Peyer's patch (tissue), 4 donors: ENCODE measurements at places on chromosomes 16 and 17.

- no peaks in the 10 kb centered on the region for H3K36me3 ChIP-seq
- H3K4me3 ChIP-seq = no peak overlapping the region
- no peaks in the 10 kb centered on the region for H3K27me3 ChIP-seq
- no peak for DNase-seq
Observed at GRCh38 chr16:17038415-17038814, 432.3 kb downstream of the XYLT1 start.

- no peak overlapping the region for H3K4me3 ChIP-seq
- no peaks in the 10 kb centered on the region for H3K36me3 ChIP-seq
Observed at GRCh38 chr17:77085926-77086432, 54.8 kb upstream of the SEC14L1 start.

DNA sequence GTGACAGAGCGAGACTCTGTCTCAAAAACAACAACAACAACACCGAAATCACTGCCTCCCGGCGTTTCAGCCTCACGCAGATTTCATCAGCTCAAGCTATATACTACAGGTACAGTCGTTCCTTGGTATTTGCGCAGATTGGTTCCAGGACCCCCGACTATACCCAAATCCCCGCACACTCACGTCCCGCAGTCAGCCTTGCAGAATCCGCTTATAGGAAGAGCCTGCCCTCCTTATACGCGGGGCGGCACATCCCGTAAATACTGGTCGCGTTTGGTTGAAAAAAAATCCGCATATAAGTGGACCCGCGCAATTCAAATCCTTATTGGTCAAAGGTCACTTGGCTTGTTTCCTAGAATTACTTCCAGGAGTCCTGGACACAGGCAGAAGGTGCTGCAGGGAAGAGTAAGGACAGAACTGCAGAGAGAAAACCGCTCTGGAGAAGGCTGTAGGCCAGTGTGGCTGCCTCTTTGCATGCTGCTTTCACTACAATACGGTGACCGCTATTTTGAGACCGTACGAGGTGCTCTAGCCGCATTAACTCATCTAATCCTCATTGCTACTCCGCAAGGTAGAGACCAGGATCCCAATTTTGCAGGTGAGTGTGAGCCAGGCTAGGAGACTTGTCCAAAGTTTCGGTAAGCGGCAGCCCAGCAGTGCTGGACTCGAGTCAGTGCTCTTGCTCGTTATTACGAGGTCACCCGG is 718 bp downstream of the NDUFAB1 start:
- H3K36me3 ChIP-seq = peaks cover 28% of the 10 kb centered on the region
- no peak for DNase-seq
- no peaks in the 10 kb centered on the region for H3K27me3 ChIP-seq
- H3K4me3 ChIP-seq = peak overlapping the region; percentile 99
- H3K27ac ChIP-seq = peak overlapping the region; percentile 81
- H3K4me1 ChIP-seq = peaks cover 7% of the 10 kb centered on the region

DNA sequence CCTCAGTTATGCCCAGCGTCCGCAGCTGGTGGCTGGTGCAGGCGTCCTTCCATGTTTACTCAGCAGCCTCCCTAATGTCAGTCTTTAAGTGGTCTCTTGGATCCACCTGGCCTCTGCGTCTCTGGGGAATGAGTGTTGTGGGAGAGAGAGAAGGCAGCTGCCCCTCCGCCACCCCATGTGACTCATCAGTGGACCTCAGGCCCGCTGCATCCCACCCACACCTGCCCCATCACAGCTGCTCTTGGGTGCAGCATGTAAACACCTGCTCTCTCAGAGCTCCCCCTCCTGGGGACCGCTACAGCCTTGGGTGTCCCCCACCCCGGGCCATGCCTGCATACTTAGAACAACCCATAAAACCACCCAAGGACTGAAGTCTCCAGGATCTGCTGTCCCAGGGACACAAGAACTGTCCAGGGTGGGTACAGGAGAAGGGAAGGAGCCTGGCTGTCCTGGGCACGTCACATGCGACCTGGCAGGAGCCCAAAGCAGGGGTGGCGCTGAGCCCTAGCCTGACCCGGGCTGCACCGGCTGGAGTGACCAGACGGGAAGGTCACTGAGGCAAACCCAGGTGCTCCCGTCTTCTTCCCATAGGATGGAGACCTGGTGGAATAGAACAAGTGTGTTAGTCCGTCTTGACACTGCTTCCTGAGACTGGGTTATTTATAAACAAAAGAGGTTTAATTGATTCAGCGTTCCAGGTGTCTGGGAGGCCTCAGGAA is 4.2 kb downstream of the C16orf90 start:
- no peak overlapping the region for H3K4me3 ChIP-seq
- H3K27me3 ChIP-seq = no peaks in the 10 kb centered on the region
- peaks cover 8% of the 10 kb centered on the region for H3K36me3 ChIP-seq
- no peak for DNase-seq
- no peaks in the 10 kb centered on the region for H3K4me1 ChIP-seq

- H3K4me3 ChIP-seq = no peak overlapping the region
- peak; percentile 5 for DNase-seq
- no peaks in the 10 kb centered on the region for H3K36me3 ChIP-seq
- no peak overlapping the region for H3K27ac ChIP-seq
- H3K27me3 ChIP-seq = no peaks in the 10 kb centered on the region
Observed at GRCh38 chr17:77613218-77613617, 345.3 kb upstream of the TNRC6C start.

DNA sequence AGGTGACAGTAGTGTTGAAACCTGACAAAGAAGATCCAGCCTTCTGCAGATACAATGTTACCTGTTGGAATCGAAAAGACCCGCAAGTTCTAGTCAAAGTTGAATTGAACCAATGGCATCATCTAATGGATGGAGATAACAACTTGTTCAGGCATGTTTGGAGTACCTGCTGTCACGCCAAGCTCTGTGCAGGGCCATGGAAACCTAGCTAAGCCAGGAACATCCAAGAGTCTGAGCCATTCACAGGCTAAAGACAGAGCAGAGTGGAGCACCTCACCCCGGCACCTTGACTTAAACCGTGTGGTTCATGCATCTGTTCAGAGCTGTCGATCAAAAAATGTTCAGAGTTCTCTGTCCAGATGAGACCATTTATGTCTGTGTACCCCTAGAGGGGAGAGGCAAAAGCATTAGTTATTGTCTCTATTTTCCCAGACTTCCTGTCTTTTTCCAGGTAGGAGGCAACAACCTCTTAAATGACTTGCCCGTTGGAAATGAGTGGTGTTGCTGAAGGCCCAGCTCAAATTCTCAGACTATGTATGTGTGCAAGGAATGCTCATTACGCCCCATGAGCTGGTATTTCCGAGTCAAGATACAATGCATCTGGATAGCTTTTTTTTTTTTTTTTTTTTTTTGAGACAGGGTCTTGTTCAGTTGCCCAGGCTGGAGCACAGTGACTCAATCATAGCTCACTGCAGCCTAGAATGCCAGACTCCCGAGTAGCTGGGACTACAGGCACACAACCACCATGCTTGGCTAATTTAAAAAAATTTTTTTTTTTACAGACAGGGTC is 44.9 kb upstream of the XYLT1 start:
- H3K27me3 ChIP-seq = no peaks in the 10 kb centered on the region
- H3K36me3 ChIP-seq = no peaks in the 10 kb centered on the region
- H3K4me1 ChIP-seq = no peaks in the 10 kb centered on the region
- no peak for DNase-seq
- no peak overlapping the region for H3K27ac ChIP-seq
- H3K4me3 ChIP-seq = no peak overlapping the region

DNA sequence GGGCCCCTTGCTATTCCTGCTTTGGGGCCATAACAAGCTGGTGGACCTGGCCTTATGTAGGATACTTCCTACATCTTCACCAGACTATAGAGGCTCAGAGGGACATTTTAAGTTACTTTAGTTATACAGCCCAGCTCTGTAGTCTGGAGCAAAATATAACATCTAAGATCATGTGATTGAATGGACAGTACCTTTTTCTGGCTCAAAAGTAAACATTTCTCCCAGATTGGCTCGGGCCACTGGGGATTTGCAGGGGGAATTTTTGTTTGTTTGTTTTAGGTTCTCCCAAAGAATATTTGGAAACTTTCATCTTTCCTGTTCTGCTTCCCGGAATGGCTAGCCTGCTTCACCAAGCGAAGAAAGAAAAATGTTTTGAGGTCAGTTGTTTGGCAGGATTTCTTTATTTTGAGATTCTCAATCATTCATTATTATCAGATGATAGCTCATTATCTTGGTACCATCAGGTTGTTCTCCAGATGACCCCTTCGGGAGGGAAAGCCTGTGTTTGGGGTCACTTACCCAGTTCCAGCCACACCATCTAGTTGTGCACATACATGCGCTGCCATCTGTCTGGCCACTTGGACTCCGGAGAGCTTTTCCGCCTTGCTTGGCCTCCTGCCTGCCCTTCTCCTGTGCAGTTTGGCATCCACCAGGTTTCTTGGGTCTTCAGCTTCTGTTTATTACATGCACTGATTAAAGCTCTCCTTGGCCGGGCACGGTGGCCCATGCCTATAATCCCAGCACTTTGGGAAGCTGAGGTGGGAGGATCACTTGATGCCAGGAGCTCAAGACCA is 17.2 kb downstream of the IQCK start:
- H3K27me3 ChIP-seq = no peaks in the 10 kb centered on the region
- no peak for DNase-seq
- no peaks in the 10 kb centered on the region for H3K4me1 ChIP-seq
- H3K4me3 ChIP-seq = no peak overlapping the region
- H3K27ac ChIP-seq = no peak overlapping the region

GRCh38 chr17:63268827-63269226 is 177.3 kb downstream of the CYB561 start:
- H3K36me3 ChIP-seq = no peaks in the 10 kb centered on the region
- no peak for DNase-seq
- no peak overlapping the region for H3K4me3 ChIP-seq
- no peak overlapping the region for H3K27ac ChIP-seq
- no peaks in the 10 kb centered on the region for H3K27me3 ChIP-seq

- peak overlapping the region; percentile 66 for H3K4me3 ChIP-seq
- H3K27ac ChIP-seq = peak overlapping the region; percentile 98
- DNase-seq = peak; percentile 34
- no peaks in the 10 kb centered on the region for H3K27me3 ChIP-seq
- peaks cover 5% of the 10 kb centered on the region for H3K4me1 ChIP-seq
Observed at GRCh38 chr16:31460582-31461002, 1.3 kb downstream of the ARMC5 start.

DNA sequence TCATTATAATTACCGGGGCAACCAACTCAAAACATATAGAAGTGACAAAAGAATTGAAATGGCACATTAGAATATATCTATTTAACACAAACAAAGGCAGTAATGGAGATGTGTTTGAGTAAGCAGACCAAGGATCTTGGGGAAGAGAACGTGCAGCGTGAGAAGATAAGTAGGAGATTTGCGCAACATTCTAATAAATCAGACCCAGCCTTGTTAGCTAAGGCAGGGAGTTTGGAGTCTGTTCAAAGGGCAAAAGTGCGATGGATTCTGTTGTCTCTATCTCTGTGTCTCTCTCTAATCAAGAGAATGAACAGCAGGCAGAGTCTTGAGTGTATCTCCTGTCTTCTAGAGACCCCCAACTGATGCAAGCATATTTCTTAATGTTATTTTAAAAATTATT is 55.0 kb upstream of the FA2H start:
- H3K4me1 ChIP-seq = no peaks in the 10 kb centered on the region
- H3K27me3 ChIP-seq = no peaks in the 10 kb centered on the region
- H3K36me3 ChIP-seq = no peaks in the 10 kb centered on the region
- peak; percentile 67 for DNase-seq
- H3K27ac ChIP-seq = no peak overlapping the region
- no peak overlapping the region for H3K4me3 ChIP-seq

GRCh38 chr17:67532326-67532871 is 155.3 kb downstream of the PITPNC1 start:
- H3K4me3 ChIP-seq = no peak overlapping the region
- H3K27me3 ChIP-seq = no peaks in the 10 kb centered on the region
- no peak for DNase-seq
- no peaks in the 10 kb centered on the region for H3K4me1 ChIP-seq
- H3K36me3 ChIP-seq = no peaks in the 10 kb centered on the region

- no peak for DNase-seq
- H3K27me3 ChIP-seq = no peaks in the 10 kb centered on the region
- H3K27ac ChIP-seq = no peak overlapping the region
- H3K4me3 ChIP-seq = peak overlapping the region; percentile 38
Observed at GRCh38 chr17:27793168-27793905, 7.0 kb downstream of the NOS2 start.

GRCh38 chr17:79133214-79133613 is 58.6 kb downstream of the ENGASE start:
- DNase-seq = no peak
- H3K27ac ChIP-seq = no peak overlapping the region
- H3K27me3 ChIP-seq = no peaks in the 10 kb centered on the region

GRCh38 chr16:29107299-29107698 is 122.4 kb downstream of the LAT start:
- no peaks in the 10 kb centered on the region for H3K27me3 ChIP-seq
- no peak for DNase-seq
- H3K4me3 ChIP-seq = no peak overlapping the region
- no peaks in the 10 kb centered on the region for H3K36me3 ChIP-seq
- no peaks in the 10 kb centered on the region for H3K4me1 ChIP-seq

GRCh38 chr16:14405611-14406537 is 224.2 kb downstream of the PARN start:
- no peak overlapping the region for H3K27ac ChIP-seq
- no peaks in the 10 kb centered on the region for H3K4me1 ChIP-seq
- H3K36me3 ChIP-seq = no peaks in the 10 kb centered on the region
- no peaks in the 10 kb centered on the region for H3K27me3 ChIP-seq
- no peak overlapping the region for H3K4me3 ChIP-seq
- peak; percentile 35 for DNase-seq

- no peaks in the 10 kb centered on the region for H3K27me3 ChIP-seq
- no peak for DNase-seq
- H3K4me3 ChIP-seq = no peak overlapping the region
- no peak overlapping the region for H3K27ac ChIP-seq
- no peaks in the 10 kb centered on the region for H3K4me1 ChIP-seq
Observed at GRCh38 chr17:528253-528652, 175.6 kb upstream of the RPH3AL start.

DNA sequence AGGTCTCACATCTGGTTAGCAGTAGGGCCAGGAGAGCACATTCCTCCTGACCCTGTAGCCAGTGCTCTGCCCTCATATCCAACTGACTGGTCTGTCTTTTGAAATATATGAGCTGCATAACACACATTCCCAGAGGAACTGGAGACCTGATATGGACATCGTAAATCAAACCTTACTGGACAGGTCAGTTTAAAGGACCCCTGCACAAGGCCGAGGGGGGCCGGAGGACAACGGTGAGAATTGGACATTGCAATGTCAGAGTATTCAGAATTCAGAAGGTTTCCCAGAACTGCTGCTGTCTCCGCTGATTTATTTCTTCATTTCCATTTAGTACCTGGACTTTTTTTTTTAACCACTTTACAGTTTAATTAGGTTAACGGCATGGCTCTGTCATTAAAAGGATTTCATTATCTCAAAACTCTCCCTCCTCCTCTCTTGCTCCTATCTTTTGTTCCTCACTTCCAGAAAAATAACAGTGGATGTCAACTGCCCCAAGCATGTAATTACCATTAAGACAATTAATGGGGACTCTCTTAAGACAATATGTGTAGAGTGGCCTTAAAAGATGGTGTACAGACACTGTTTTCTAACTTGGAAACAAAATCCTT is 4.9 kb downstream of the PMFBP1 start:
- H3K36me3 ChIP-seq = no peaks in the 10 kb centered on the region
- DNase-seq = no peak
- no peaks in the 10 kb centered on the region for H3K4me1 ChIP-seq
- H3K4me3 ChIP-seq = no peak overlapping the region
- H3K27me3 ChIP-seq = no peaks in the 10 kb centered on the region
